ENCODE measurements at places on chromosomes 4 and X.
A peak's percentile ranks its signal among the peaks of the same experiment; 100 is the strongest.

GRCh38 chrX:152154050-152154449 lies 15.7 kb upstream of the MAGEA10 start:
- no peak for DNase-seq

- DNase-seq, result no peak
Observed at GRCh38 chr4:102217775-102218355, 127.4 kb downstream of the SLC39A8 start.

- DNase-seq, result peak; percentile 47
Observed at GRCh38 chrX:110531873-110532580, 173.4 kb downstream of the RTL9 start.

DNA sequence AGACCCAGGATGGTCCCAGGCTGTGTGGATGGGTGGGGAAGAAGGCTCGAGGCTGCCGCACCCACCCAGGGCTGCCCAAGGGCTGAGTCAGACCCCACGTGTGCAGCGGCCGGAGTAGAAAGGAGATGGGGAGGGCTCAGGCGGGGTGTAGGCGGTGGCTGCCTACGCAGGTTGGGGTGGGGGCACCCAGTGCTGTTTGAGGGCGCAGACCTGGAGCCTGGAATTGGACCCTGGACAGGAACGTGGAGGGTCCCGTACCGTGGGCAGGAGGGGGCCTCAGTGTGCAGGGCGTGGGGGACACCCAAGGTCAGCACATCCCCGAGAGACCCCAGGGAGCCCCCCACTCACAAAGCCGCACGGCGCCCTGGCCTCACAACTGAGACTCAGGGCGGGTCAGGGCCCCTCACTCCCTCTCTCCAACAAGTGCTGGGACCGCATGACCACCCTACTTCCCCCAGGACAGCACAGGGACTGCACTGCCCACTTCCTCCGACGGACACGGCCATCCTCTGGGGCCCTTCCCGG lies 79.9 kb downstream of the FAM53A start:
- no peak for DNase-seq

GRCh38 chrX:110723844-110724243 lies 71.8 kb downstream of the CHRDL1 start:
- no peak for DNase-seq

DNA sequence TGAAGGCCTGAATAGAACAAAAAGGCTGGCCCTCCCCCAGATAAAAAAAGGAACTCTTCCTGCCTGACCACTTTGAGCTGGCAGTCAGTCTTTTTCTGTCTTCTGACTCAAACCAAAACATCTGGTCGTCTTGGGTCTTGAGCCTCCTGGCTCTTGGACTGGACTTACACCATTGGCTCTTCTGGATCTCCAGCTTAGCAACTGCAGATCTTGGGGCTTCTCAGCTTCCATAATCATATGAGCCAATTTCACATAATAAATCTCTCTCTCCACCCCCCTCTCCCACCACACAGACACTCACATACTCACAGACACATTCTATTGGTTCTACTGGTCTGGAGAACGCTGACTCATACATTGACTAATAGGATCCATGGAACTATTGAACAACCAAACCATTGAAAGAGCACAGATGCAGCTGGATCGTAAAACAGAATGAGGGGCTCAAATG lies 15.6 kb upstream of the CWH43 start:
- no peak for DNase-seq

DNA sequence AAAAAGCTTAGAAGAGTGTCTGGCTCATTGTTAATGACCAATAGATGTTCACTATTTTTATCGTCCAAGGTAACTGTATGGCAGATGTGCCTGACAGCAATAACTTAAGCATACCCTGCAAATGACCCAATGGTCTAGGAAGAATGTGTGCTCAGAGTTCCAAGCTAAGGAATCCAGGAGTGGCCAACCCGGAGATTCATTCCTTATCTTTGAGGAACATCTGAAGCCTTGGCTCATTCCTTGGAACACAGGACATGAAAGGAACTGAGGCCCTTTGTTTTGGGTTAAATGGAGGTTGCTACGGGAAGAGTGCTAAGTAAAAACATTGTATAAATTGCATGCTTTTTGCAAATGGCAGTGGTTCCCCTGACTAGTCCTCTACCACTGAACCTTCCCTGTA lies 38.9 kb upstream of the EFNB1 start:
- DNase-seq, result no peak
